ENCODE measurements at places on chromosomes 4 and X. TPM values are rescaled to one million over a fixed set of nuclear protein-coding genes. Genes with fewer than 3 reads are reported as not detected.
A peak's percentile ranks its signal among the peaks of the same experiment; 100 is the strongest.

DNA sequence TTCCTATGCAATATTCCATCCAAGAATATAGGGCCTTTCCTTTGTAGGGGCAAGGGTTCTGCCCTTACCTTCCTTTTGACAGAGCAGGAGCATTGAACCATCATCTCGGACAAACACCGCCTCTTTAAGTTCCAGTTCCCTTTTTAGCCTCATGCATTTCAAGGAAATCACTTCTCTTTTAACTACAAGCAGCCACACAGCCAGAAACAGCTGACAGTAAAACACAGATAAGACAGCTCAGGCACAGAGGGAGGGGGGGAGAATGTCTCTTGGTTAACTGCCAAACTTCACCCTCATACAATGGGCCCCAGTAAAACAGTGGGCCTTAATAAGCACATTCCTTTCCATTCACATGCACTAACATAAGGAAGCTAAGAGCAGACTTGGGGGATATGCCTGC lies 648.3 kb downstream of the GABRG1 start:
- no peak for DNase-seq

The SMIM10L2A gene
- 11.4 TPM for polyA plus RNA-seq

DNA sequence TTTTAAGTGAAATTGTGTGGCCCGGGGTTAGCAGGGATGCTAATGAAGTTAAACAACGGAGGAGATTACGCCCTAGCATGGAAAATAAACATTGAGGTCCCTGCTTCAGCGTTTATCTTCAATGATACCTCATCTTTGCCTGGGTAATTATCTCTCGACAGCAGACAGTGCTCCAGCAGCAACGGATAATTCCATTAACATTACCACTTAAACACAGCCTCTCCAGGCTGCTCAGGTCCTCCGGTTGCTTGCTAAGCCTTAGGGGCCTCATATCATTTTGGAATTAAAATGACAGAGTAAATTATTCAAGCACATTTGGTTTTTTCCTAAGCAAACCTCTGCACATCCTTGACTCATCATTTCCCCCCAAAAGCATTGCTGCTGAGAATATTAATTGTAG lies 281.5 kb upstream of the KLF3 start:
- no peak for DNase-seq

GRCh38 chr4:173381610-173382009 lies 10.9 kb downstream of the SAP30 start:
- DNase-seq, result no peak

The NPY5R gene
- polyA plus RNA-seq, result 5.3 TPM

DNA sequence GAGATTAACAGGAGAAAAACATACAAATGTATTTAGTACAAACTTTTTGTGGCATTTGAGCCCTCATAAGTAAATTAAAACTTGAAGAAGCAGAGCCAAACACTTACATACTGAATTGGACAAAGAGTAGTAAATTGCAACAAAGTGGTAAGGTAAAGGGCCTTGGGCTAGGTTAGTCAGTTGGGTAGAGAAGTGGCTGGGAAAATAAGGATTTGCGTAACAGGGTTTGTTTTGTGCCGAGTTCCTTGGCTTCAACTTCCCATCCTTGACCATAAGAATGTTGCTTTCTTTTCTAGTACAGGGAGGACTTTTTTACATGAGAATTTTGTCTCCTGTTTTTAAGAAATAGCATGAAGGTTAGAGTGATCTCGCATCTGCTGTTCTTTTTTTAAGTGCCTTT lies 33.3 kb upstream of the DSPP start:
- no peak for DNase-seq

The C4orf36 gene
- polyA plus RNA-seq, result 1.9 TPM

- no peak for DNase-seq
Measured at GRCh38 chr4:37244583-37245390, at the start of gene NWD2. TSS of gene NWD2 (plus strand) at chr4:37244743. CDS start at chr4:37245068, 325 bp downstream.

DNA sequence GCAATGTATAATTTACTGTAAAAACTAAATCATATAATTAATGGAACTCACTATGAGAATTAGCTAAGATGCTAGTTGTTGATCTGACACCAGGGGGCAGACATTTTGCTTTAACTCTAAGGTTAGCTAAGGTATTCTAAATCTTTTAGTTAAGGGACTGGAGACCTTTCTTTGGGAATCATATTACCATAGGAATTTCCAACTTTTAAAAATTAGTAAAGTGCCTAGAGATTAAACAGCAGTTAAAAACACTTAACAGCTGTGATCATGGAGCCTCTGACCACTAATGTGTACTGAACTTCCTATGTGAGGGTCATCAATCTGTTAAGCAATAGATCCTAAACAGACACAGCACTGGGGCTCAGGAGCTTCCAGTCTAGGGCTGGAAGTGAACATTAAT lies 226.6 kb downstream of the NSUN7 start:
- DNase-seq, result peak; percentile 39

- no peak for DNase-seq
Measured at GRCh38 chr4:15751153-15751552, 27.0 kb upstream of the CD38 start.

DNA sequence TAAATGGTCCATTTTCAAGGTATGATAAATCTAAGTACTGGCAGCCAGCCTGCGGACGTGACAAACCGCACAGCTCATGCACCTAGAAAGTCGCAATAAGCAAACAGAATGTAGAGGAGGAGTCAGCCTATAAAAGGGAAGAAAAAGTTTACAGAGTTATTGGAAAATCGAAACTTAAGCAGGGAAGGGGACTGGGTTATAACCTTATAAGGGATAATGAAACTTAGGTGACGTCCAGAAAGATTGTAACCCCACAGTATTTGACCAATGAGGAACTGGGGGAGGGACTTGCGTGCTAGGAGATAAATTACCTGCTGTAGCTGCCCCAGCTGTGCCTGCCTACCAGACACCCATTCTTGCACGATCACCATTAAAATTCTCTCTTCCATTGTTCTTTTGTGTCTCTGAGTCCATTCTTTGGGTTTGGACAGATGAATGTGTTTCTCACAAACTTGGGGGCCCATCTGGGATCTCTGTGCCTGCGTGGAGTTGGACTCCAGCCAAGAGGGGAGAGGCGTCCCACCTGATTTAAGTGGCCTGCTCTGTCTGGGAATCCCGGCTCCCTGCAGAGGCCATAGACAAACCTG lies 61.0 kb downstream of the ZCCHC12 start:
- DNase-seq, result no peak

DNA sequence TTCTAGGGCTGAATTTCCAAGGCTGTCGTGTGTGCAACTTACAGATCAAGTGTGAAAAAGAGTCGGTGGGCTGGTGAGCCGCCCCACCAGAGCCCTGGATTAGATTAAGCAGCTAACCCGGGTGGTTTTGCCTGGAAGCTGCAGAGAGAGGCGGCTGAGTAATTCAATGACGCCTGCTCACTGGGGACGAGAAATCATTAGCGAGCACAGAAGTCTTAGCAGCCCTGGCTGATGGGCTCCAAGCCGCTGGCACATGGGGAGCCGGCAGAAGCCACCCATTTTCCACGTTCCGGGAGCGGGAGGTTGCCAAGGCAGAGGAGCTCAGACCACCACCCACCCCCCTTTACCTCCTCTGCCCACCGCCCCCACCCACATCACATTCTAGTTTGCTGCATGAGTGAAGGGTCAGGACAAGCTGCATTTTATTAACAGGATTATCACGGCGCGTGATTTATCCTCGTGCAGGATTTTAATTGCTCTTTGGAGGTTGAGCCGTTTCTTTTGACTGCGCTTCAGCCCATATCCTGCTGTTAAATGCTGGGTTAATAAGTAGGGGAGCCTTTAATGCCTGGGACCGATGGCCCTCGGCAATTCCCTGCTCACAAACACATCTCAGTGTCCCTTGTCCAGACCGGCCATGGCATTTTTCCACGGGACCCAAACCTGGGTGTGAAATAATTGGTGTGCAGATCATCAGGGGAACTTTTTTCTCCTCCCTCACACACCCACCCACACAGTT lies 19.1 kb downstream of the BCOR start:
- DNase-seq, result no peak

- DNase-seq, result no peak
Measured at GRCh38 chr4:20313237-20314030, 61.7 kb downstream of the SLIT2 start.

The MTMR8 gene
- 2.1 TPM for polyA plus RNA-seq

DNA sequence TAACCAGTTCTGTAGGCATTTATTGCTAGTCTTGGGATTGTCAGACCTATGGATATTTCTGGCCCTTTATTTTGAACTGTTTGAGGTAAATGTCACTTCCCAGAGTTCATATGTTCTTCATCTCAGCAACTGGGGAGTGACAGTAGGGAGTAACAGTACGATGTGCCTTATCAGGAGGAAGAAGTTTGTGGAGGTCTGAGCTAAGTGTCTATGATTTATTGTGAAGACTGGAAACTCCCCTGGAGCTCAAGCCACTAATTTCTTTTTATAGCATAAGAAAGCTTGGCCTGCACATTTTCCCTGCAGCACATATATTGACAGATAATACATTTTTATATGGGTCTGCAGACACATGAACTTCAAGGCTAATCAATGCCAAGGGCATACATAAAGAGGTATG lies 383.8 kb downstream of the GRXCR1 start:
- no peak for DNase-seq

The WAS gene
- polyA plus RNA-seq, result 3.1 TPM

The MAGEB17 gene
- 0.14 TPM for polyA plus RNA-seq

GRCh38 chr4:183038436-183038835 lies 60.6 kb upstream of the WWC2 start:
- DNase-seq, result no peak

GRCh38 chr4:1409079-1409478 lies 2.8 kb upstream of the NKX1-1 start:
- DNase-seq, result no peak

GRCh38 chr4:138451276-138451663 lies 209.1 kb upstream of the SLC7A11 start:
- no peak for DNase-seq

The MMRN1 gene
- 3.0 TPM for polyA plus RNA-seq

GRCh38 chr4:11178433-11178832 lies 250.3 kb downstream of the HS3ST1 start:
- no peak for DNase-seq

DNA sequence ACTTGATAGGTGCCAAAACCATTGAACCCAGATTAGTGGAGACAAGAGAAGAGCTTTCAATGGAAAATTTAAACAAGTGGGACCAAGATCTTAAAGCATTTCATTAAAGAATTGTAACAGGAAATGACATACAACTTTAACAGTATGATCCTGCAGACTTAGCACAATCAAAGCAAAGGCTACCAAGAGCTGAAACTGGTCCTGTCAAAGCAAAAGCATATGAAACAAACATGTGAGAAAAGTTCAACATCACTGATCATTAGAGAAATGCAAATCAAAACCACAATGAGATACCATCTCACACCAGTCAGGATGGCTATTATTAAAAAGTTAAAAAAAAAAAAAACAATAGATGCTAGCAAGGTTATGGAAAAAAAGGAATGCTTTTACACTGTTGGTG lies 425.6 kb downstream of the IL1RAPL1 start:
- DNase-seq, result no peak

The BANK1 gene
- polyA plus RNA-seq, result 3.6 TPM

- no peak for DNase-seq
Measured at GRCh38 chr4:173528378-173529321, 1.4 kb downstream of the HAND2 start.

- DNase-seq, result no peak
Measured at GRCh38 chrX:47222751-47223350, 4.4 kb downstream of the CDK16 start.

DNA sequence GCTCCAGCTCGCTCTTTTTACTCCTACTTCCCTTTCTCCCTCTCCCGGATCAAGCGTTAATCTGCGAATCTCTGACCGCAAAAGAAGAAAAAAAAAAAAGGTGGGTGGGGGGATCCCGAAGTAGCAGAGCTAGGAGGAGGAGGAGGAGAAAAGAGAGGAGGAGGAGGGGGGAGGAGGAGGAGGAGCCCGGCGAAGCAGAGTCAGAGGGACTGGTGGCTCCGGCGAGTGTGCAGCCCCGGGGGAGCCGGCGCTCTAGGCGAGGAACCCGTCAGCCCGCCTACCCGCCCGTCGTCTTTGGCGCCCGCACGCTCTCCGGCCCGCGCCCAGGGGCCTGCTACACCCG lies at the start of gene NHSL2:
Gene NHSL2 (plus strand): TSS at position 203 of the 343 bp plus-strand sequence.
- DNase-seq, result no peak

GRCh38 chr4:148438047-148438446 lies 4.2 kb downstream of the NR3C2 start:
- DNase-seq, result no peak

GRCh38 chr4:75895744-75896314 lies 6.4 kb downstream of the PPEF2 start:
- no peak for DNase-seq

GRCh38 chr4:184369871-184370270 lies 104.5 kb downstream of the IRF2 start:
- DNase-seq, result no peak

DNA sequence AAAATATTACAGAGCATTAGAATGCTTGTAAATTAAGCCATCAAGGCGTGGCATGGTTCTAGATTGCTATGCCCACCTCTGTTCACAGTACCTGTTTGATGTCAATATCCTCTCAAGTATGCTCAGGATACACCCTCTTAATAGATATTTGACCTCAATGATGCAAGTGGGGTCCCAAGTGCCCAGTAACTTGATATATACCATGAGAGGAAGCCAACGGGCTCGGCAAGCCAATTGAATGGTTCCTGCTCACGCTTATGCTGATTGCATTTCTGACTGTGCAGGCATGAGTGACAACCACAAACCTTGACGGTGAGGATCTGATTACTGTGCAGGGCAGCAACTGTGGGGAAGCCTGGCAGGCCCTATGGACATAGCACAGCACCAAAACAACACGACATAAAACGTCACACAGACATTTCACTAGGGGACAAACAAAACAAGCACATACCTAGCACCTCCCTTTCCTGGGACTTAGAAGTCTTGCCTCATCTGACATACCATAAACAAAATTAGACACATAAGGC lies 179.1 kb upstream of the ETNPPL start:
- DNase-seq, result no peak

The IL2RG gene
- 1.3 TPM for polyA plus RNA-seq

DNA sequence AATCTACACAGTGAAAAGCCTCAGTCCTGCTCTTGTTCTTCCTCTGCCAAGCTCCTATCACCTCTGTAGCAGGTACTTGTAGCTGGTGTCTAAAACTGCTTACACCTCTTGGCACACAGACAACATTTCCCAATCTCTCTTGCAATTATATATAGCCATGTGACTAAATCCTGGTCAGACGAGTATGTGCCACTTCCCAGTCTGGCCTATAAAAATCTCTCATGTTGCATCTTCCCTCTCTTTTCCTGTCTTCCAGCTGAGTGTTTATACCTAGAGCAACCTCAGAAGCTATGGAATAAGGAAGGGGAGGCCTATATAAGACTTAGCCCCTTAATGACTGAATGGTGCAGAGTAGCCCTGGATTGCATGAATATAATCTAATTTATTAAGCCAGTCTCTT lies 105.8 kb downstream of the RNF150 start:
- no peak for DNase-seq

The MSX1 gene
- polyA plus RNA-seq, result 0.79 TPM

The HGFAC gene
- polyA plus RNA-seq, result 1.6 TPM

DNA sequence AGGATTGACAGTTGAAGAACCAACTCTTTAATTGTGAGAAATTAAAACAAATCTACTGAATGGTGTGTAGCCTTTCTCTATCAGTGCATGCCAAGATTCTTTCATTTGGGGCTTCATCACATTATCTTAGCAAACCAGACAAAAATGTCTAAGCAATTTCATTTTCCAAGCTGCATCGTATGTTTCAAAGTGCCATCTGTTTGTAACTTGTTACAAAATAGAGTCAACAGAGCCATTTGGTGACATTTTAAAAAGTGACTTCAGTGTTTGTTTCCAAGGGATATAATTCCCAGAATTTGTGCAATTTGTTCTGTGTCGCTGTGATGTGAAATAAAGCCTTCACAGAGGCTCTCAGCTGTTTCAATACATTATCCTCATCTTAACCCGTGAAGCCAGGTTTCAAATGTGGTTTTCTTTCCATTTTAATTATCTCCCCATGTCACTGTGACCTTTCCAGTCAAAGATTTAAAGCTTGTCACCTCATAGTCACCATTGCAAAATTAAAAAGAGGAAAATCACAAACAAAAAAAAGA lies 46.0 kb upstream of the C1QTNF7 start:
- no peak for DNase-seq
